Esophagus squamous epithelium (tissue), 5 donors: ENCODE measurements at places on chromosomes 6 and 20. TPM values are rescaled to one million over a fixed set of nuclear protein-coding genes. Genes with fewer than 3 reads are reported as not detected.

GRCh38 chr6:97401533-97401932 is 118.5 kb upstream of the MMS22L start:
- H3K4me1 ChIP-seq, result no peaks in the 10 kb centered on the region
- no peak overlapping the region for H3K4me3 ChIP-seq
- H3K27me3 ChIP-seq, result no peaks in the 10 kb centered on the region
- no peaks in the 10 kb centered on the region for H3K36me3 ChIP-seq

- H3K27ac ChIP-seq, result no peak overlapping the region
- no peak for DNase-seq
- H3K36me3 ChIP-seq, result no peaks in the 10 kb centered on the region
- H3K4me3 ChIP-seq, result no peak overlapping the region
Measured at GRCh38 chr20:22569353-22569752, 15.0 kb downstream of the FOXA2 start.

DNA sequence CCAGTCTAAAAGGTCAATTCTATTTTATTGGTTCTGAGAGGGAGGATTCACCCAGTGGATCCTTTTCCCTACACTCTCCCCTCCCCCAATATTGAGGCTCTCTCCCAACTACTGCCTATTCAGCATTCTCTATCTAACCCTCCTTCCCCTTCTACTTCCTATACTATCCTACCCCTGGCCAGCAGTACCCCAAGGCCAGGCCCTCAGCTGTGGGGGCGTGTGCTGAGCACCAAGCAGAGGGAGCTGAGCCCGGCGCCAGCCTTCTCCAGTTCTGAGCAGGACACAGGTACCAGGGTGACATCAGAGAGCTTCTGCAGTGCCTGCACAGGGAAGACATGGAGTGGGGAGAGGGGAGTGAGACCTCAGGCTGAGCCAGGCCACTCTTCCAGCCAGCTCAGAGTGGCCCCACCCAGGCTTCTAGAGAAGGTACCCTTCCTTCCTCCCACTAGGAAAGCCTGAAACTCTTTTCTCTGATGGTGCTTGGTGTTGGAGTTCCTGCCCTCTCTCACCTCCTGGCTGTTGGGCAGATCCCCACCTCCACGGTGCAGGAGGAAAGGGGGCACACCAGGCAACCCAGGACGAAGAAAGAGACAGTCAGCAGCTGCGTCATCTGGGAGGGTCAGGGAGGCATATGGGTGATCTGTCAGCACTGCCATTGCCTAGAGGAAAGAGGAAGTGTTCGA is 1.9 kb downstream of the DDAH2 start:
- H3K27ac ChIP-seq, result peak overlapping the region; percentile 98
- DNase-seq, result no peak
- peaks cover 12% of the 10 kb centered on the region for H3K36me3 ChIP-seq
- H3K27me3 ChIP-seq, result no peaks in the 10 kb centered on the region
- H3K4me3 ChIP-seq, result peak overlapping the region; percentile 23

DNA sequence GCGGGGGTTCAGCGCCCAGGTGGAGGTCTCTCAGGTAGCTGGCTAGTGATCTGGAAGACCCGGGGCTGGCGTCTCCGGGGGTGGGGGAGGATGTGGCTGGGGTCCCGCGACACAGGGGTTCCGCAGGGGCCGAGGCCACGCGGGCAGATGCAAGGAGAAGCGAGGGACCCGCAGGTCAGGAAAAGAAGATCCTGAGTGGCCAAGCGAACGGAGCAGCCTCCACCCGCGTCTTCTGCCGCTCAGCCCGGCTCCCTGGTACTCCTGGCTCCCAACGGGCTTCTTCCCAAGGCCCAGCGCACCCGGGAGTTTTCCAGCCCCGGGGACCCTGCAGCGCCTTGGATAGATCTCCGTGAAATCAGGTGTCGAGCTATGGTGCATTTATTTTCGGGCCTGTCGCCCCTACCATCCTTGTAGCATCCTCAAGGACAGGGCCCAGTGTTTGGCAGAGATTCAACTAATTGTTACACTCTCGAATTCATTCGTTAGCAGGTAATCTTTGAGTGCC is 682 bp upstream of the CHD6 start:
- no peaks in the 10 kb centered on the region for H3K27me3 ChIP-seq
- peak overlapping the region; percentile 79 for H3K27ac ChIP-seq
- DNase-seq, result no peak
- peak overlapping the region; percentile 86 for H3K4me3 ChIP-seq

Gene CCDC170
- total RNA-seq, result 0.95 TPM

Gene NRSN1
- not detected for total RNA-seq

- H3K27ac ChIP-seq, result no peak overlapping the region
- no peaks in the 10 kb centered on the region for H3K27me3 ChIP-seq
- no peaks in the 10 kb centered on the region for H3K36me3 ChIP-seq
- no peak for DNase-seq
Measured at GRCh38 chr20:14208956-14209355, 128.5 kb downstream of the FLRT3 start.

- peaks cover 3% of the 10 kb centered on the region for H3K4me1 ChIP-seq
- H3K4me3 ChIP-seq, result no peak overlapping the region
- H3K36me3 ChIP-seq, result no peaks in the 10 kb centered on the region
- no peak for DNase-seq
Measured at GRCh38 chr20:57104651-57105204, 161.7 kb downstream of the BMP7 start.

GRCh38 chr6:38476141-38476540 is 163.6 kb downstream of the BTBD9 start:
- H3K4me3 ChIP-seq, result no peak overlapping the region
- H3K36me3 ChIP-seq, result no peaks in the 10 kb centered on the region
- H3K4me1 ChIP-seq, result no peaks in the 10 kb centered on the region
- no peak for DNase-seq

Gene CDSN
- not detected for total RNA-seq

DNA sequence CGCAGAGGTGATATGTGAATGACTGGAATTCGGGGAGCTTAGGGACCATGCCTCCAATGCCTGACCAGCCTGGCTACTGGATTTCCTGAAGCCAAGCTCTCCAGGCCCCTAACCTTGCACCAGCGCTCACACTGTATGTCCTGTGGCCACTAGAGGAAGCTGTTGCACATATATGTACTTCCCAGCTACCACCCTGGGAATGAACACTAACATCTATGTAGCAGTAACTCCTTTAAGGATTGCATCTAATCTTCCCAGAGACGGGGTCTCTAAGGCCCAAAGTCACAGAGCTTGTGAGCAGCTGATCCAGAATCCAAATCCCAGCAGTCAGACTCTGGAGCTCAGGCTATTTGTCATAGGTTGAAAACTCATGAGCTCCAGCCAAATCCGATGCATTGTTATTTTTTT is 20.4 kb upstream of the BPIFB1 start:
- no peak overlapping the region for H3K27ac ChIP-seq
- no peak for DNase-seq
- H3K36me3 ChIP-seq, result no peaks in the 10 kb centered on the region
- H3K4me3 ChIP-seq, result no peak overlapping the region
- no peaks in the 10 kb centered on the region for H3K27me3 ChIP-seq
- H3K4me1 ChIP-seq, result no peaks in the 10 kb centered on the region

DNA sequence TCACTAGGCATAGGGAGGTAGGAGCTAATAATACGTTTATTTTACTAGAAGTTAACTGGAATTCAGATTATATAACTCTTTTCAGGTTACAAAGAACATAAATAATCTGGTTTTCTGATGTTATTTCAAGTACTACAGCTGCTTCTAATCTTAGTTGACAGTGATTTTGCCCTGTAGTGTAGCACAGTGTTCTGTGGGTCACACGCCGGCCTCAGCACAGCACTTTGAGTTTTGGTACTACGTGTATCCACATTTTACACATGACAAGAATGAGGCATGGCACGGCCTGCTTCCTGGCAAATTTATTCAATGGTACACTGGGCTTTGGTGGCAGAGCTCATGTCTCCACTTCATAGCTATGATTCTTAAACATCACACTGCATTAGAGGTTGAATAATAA is 1.1 kb downstream of the HFE start:
- no peak for DNase-seq
- H3K36me3 ChIP-seq, result peaks cover 4% of the 10 kb centered on the region
- peak overlapping the region; percentile 83 for H3K4me3 ChIP-seq
- peak overlapping the region; percentile 95 for H3K27ac ChIP-seq

Gene DLK2
- 24.8 TPM for total RNA-seq

DNA sequence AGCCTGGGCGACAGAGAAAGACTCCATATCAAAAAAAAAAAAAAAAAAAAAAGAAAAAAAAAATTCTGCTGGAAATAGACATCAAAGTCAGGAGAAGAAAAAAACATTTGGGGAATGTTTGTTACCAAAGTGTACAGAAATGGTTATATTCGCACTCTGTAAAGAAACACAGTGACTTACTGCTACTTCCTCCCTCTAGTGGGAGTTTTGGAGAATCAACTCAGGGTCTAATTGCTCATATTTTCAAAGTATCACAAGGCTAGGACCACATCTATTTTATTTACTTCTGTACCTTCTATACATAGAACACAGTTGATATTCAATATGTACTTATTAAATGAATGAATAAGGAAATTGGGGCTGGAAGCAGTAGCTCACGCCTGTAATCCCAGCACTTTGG is 24.4 kb downstream of the ARG1 start:
- H3K4me1 ChIP-seq, result no peaks in the 10 kb centered on the region
- no peak overlapping the region for H3K27ac ChIP-seq
- H3K4me3 ChIP-seq, result no peak overlapping the region

DNA sequence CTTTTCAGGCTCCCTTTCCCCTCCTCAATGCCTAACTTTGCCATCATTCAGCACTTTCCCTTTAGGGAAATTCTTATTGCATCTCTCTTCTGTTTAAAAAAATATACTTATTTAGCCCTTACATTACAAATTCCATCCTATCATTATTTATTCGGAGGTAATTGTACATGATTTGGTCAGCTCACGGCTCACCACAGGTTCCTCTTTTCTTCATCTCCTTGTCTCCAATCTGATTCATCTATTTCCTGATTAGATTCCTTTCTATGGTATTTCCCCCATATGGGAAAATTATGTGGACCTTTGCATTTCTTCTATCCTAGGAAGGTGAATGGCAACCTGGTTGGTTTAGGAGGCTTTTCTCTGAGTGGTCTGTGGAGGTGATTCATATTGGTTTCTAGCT is 12.9 kb upstream of the EMILIN3 start:
- no peaks in the 10 kb centered on the region for H3K4me1 ChIP-seq
- H3K27ac ChIP-seq, result no peak overlapping the region
- no peak for DNase-seq

Gene FAM217A
- not detected for total RNA-seq

Gene AARS2
- 10.6 TPM for total RNA-seq

GRCh38 chr20:2816583-2817340 is 598 bp downstream of the TMEM239 start:
- H3K4me1 ChIP-seq, result peaks cover 5% of the 10 kb centered on the region
- H3K4me3 ChIP-seq, result no peak overlapping the region

GRCh38 chr6:39887692-39888450 is 46.4 kb downstream of the MOCS1 start:
- DNase-seq, result no peak
- peak overlapping the region; percentile 39 for H3K27ac ChIP-seq
- peaks cover 7% of the 10 kb centered on the region for H3K4me1 ChIP-seq
- H3K27me3 ChIP-seq, result no peaks in the 10 kb centered on the region
- H3K36me3 ChIP-seq, result no peaks in the 10 kb centered on the region
- H3K4me3 ChIP-seq, result no peak overlapping the region

Gene HLA-DMA
- 5.7 TPM for total RNA-seq

Gene ARFGEF3
- total RNA-seq, result 0.95 TPM
